ENCODE measurements at places on chromosomes 5 and 9.

DNA sequence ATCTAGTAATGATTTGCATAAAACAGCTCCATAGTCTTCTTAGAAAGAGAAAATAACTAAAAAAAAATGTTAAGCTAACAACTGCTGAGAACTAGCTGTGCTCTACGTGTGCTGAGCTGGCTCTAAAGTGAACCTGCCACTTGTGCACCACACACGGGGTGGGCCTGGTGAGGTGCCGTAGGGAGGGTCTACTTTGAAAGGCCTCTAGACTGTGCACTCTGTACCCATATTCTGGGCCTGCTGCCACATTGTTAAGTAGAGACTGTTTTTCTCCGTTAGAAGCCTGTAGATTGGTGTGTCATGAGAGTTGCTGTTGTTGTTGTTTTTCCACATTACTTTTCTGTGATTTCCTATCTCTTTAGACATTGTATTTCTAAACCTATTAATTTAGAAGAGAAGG is 93.9 kb downstream of the CD180 start:
- DNase-seq = no peak

- no peak for DNase-seq
These were observed 31.7 kb downstream of the NRG2 start for GRCh38 chr5:140011297-140011802.

GRCh38 chr5:125961150-125961549 is 462.1 kb upstream of the GRAMD2B start:
- DNase-seq = no peak

DNA sequence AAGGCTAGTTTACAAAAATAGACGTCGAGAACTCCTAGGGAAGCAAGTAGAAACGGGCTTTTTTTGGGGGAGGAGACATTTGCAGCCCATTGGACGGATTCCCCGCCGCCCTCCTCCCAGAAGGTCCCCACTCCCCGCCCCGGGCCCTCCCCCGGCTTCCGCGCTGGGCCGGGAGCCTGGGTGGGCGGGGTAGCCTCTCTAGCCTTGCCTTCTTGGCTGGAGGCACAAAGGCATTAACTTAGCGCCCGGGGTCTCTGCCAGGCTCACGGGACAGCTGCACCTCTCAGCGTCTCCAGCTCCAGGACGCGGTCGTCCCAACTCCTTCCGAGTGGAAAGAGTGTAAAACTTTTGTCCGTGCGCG is at the start of gene DMRTA1:
Gene DMRTA1 (plus strand): TSS at position 236 of the 361 bp plus-strand sequence. CDS start 242 bp downstream, outside the sequence.
- DNase-seq = peak; percentile 71

- peak; percentile 59 for DNase-seq
These were observed 2.0 kb upstream of the CEP72 start for GRCh38 chr5:610011-610743.

- DNase-seq = no peak
These were observed 123.7 kb downstream of the RANBP17 start for GRCh38 chr5:170985486-170985885.

DNA sequence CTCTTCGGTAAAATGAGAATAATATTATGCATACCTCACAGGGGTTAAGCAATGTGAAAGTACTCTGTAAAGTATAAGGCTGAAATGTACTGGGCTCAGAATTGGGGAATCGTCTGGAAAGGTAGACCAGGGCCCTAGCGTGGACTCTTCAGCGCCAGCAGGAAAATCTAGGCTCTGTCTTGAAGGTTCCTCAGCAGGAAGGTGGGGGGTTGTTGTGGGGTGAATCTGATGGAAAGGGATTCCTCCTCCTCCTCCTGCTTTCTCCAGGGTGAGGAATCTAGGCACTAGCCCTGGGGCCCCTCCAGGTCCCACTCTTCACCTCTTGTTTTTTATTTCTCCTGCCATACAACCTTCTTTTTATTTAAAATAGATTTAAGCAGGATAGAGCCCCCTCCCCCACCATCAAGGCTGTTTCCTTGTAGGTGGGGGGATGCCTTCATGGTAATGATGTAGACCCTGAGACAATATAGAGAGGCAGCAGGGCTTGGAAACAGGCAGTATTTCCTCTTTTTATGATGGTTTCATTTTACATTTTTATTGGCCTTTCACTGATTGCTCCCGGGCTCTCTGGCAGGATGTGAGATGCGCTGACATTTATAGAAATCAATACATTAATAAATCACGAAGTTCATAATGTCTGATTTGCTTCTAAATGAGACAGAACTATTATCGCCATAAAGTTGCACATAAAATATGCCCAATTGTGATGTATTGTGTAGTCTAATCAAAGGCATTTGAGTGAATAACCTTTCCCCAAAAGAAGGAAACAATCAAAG is 78.9 kb upstream of the GABRP start:
- no peak for DNase-seq

- no peak for DNase-seq
These were observed 24.4 kb upstream of the PRDM12 start for GRCh38 chr9:130639866-130640555.

DNA sequence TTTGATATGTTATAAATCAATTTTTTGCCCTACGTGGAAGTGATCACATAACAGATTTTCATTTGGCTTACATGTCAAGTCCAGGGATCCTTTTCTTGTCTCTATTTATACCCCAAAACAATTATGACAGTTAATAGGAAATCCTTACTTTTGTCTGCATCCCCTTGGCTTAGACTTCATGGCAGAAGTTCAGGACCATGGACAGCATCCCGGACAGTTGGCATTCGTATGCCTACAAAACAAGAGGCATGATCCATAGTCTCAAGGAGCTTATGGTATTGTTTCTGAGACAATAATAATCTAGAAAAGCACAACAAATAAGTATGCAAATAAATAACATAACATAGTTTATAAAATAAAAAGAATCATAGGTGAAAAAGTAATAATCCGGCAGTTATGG is 214.3 kb upstream of the GRIA1 start:
- no peak for DNase-seq

- no peak for DNase-seq
These were observed 19.8 kb upstream of the AIF1L start for GRCh38 chr9:131076347-131077195.

GRCh38 chr9:15361737-15362136 is 54.7 kb upstream of the TTC39B start:
- DNase-seq = no peak

DNA sequence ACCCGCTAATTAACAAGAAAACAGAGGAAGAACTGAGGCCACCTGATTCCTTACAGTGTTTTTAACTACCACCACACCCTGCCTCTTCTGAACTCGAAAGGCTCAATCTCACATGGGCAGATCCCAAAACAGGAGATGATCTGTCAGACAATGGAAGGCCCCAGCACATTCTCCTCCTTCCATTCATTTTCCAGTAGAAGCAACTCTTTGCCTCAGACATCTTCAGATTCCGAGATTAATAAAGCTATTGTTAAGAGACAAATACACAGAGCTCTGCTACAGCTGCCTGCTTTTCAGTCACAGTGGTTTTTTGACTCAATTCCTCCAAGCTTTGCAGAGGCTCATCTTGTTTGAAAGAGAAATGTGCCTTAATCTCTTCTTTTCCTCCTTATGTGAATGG is 127.2 kb upstream of the ADAMTSL1 start:
- DNase-seq = no peak

DNA sequence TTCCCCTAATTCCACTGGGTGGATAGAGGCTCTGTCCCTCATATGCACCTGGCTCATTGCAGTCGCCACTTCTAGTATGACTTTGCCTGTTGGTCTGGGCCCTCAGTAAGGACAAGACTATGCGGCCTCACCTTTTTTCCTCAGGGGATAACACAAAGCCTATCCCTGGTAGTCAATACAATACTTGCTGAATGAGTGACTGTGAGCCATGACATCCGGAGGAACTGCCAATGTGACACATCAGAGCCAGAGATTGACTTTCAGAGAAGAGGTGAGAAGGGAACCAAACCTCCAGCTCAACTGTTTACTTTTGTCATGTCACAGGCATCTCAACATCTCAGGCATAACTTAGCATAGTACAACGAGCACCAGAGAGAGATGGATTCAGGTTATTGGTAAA is 371.3 kb downstream of the DMRT2 start:
- no peak for DNase-seq

DNA sequence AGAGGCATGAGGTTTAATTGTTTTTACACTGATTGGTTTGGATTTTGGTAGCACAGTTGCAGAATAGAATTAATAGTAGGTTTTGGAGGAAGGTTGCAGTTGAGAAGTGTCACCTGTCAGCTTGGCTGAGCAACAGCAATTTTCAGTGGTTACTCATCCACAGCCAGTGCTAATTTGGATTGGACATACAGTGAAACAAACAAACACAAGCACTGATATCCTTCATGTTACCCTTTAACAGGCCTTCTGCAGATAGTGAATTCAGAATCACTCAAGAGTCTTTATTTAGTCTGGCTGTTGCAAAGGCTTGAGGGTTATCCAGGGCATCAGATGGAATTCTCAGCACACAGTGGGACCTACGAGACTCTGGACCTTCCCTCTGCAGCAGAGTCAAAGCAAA is 31.8 kb upstream of the POU4F3 start:
- no peak for DNase-seq

DNA sequence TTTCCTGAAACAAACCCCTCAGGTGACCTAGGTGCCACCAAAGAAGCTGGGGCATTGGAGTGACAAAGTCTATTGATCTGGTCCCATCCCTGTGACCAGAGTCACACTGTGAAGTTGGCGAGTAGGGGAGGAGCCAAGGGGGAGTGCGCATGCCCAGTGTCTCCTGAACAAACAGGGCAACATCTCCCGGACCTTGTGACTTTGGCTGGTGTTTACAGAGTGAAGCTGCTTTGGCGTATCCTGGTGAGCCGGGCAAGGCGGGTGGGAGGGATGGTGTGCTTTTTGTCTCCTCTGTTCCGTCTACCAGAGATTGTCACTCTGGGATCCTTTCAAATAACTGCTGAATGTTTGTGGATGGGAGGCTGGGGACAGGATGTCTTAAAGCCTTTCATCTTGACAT is 204.5 kb downstream of the HSPA4 start:
- DNase-seq = no peak

- no peak for DNase-seq
These were observed 21.4 kb downstream of the PJA2 start for GRCh38 chr5:109388407-109388806.

- no peak for DNase-seq
These were observed 58.0 kb downstream of the PTPN3 start for GRCh38 chr9:109440117-109440515.

DNA sequence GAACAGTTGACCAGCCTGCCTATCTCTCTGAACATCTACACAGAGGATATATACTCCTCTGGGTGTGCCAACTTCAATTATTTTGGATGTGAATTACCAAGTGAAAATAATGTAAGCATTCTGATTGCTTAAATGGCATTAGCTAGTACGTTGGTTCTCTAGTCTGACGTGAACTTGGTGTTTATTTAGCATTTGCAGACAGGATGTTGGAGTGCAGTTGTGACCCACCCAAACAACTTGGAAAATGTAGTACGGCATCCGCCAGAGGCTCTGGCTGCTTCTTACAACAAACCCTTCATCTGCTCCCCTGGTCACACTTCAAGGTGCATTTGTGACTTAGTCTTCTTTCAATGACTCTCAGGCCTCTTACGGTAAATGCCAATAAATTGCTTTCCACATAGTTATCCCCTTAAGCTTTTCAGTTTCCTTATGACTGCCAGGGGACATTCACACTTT is 616.6 kb downstream of the PDE4D start:
- no peak for DNase-seq

DNA sequence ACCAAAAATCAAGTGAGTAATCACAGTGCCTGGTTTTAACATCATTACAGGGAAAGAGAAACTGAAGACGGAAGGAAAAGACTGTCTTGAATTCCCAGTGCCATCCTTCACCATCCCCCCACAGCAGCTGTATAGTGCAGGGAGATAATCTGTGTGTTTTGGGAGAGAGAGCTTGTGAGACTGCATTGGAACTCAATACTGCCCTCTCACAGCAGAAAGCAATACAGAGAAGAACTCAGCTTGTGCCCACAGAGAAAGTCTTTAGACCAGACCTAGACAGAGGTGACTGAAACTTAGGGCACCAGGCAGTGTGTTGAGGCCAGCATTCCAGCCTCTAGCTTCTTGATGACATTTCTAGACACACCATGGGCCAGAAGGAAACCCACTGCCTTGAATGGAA is 754.7 kb upstream of the CDH6 start:
- DNase-seq = no peak

GRCh38 chr9:125747053-125747764 is at the start of gene PBX3:
PBX3 (plus strand) TSS chr9:125747373.
- peak; percentile 73 for DNase-seq

DNA sequence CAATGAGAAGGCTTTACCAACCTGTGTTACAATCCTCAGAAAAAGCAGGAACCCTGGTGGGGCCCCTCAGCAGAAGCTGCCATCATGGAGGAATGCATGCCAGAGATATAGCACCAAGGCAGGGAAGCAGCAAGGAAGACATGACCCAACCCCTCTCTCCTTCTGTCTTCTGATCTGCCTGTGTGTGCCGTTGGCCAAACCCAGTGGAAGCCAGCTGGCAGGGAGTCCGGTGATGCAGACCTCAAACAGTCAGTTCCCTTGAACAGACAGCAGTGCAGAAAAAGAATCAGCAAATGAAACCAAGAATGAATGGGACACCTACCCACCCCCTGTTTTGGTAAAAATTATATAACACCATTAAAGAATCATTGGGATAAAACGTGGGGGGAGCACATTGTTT is 234.2 kb downstream of the ZNF608 start:
- DNase-seq = no peak

GRCh38 chr5:176916337-176916736 is 17.2 kb upstream of the HK3 start:
- DNase-seq = no peak
